Umbilical cord (tissue), 2 donors: ENCODE measurements at places on chromosomes 13 and 19.
A peak's percentile ranks its signal among the peaks of the same experiment; 100 is the strongest.

GRCh38 chr19:821825-822503, at the start of gene PLPPR3:
Gene PLPPR3, minus strand, starts transcription at chr19:821955. Its CDS starts 396 bp downstream, at chr19:821559.
- DNase-seq: no peak

DNA sequence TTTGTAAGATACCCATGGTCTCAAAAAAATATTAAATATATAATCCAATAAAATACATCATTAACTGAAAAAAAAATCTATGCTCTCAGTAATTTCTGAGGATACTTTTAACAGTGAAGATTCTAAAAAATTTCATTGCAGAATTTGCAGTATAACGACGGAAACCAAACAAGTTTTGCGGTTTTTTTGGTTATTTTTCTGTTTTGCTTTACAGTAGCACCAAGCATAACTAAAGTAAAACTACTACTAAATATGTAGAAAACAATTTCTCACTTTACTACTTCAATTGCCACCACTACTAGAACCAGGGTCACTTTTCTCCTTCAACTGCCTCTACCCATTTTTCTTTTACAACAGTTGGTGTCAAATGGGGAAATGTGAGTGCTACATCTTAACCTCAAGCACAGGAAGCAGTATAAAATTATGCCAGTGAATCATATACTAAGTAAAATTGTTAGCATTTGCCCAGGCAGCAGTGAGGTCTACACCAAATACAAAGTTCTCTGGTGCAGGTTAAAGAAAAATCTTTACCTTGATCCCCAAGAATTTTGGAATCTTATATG, 24.1 kb downstream of the MICU2 start:
- no peak for DNase-seq

- peak; percentile 91 for DNase-seq
Observed at GRCh38 chr13:41562083-41562482, 104.7 kb downstream of the RGCC start.

DNA sequence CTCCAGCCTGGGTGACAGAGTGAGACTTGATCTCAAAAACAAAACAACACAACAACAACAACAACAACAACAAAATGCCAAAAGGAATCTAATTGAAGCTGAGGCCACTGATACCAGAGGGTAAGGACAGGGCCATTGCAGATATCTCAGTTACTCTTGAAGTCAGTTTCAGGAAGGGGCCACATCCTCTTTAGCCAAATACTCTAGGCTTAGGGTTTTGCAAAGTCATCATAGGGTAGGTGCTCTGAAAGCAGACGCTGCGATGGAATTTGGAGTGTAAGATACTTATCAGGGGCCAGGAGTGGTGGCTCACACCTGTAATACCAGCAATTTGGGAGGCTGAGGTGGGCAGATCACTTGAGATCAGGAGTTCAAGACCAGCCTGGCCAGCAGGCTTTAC, 46.6 kb upstream of the UBAC2 start:
- DNase-seq: no peak

DNA sequence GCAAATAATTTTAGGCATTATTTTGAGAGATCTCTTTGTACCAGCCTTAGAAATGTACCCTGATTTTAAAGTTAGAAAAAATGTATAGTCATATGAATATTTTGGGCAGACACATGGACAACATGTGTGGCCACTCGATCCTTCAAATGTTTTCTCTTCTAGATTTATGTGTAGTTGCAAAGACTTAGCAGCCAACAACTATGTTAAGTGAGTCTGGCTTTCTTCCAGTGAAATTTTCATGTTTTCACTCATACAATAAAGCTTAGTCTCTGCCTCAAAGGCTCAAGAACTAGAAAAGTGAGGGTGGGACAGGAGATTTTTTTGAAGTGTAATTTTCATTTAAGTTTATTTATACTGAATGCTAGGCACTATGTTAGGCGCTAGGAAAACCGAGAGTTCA, 207.7 kb upstream of the DACH1 start:
- DNase-seq: no peak

GRCh38 chr19:56639217-56639616, 3.7 kb upstream of the SMIM17 start:
- peak; percentile 11 for DNase-seq

DNA sequence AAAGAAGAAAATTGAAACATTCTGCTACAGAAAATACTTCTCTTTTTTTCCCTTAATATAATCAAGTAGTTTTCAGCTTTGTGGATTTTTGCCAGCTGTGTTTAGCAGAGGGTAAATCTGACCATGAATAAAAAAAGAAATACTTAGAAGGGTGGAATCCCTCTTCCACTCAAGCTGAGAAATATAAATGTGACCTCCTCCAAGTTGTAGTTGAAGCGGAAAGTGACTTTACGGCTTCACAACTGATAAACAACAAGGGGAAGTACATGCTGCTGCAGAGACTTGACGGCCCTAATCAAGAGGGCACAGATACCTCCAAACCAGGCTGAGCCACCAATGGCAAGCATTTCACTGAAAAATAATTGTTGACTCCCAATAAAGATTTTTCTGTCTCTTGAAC, 785.0 kb downstream of the SLITRK5 start:
- peak; percentile 9 for DNase-seq

GRCh38 chr19:41405776-41406175, 8.2 kb downstream of the BCKDHA start:
- no peak for DNase-seq

DNA sequence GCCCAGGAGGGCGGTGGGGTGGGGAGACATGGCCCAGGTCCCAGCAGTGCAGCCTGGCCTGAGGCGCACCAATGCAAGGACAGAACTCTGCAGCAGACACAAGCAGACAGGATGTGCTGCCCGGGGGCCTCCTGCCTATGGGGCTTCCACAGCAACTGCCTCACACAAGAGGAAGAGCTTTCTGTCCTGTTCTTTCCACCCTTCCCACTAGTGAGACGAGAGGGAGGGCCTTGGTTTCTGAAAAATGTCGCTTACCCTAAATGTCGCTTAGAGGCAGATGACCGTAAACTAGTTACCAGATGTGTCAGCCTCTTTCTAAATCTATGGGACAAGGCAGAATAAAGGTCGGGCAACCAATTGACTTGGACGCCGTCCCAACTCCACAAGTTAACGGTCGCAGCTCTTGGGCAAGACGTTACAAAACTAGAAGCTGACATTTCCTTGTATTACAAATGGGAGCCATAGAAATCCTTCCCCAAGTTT, at the start of gene LAIR1:
Gene LAIR1 (minus strand): TSS at position 157 of the 483 bp plus-strand sequence. CDS start 127 bp downstream, at position 30.
- peak; percentile 53 for DNase-seq

DNA sequence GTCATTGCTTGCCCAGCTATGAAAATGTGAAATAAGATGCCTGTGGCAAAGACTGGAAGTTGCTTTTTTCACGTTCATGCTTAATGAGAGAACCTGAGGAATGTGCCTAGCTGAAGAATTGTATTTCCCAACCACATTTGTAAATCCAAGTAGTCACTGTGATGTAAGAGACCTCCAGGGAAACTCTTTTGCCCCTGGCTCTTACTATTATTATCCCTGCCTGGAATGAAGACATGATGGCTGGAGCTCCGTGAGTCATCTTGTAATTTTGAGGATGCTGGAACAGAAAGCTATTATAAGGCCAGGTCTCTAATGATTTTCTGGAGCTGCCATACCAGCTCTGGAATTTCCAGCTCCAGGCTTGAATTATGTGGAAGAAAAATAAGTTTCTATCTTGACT, 894.3 kb downstream of the DIAPH3 start:
- no peak for DNase-seq

GRCh38 chr19:12969292-12969988, at the start of gene DAND5:
Gene DAND5, plus strand, starts transcription at chr19:12969576. Its CDS starts 85 bp downstream, at chr19:12969661.
- no peak for DNase-seq

GRCh38 chr19:34808566-34808965, 35.6 kb upstream of the ZNF599 start:
- DNase-seq: no peak

DNA sequence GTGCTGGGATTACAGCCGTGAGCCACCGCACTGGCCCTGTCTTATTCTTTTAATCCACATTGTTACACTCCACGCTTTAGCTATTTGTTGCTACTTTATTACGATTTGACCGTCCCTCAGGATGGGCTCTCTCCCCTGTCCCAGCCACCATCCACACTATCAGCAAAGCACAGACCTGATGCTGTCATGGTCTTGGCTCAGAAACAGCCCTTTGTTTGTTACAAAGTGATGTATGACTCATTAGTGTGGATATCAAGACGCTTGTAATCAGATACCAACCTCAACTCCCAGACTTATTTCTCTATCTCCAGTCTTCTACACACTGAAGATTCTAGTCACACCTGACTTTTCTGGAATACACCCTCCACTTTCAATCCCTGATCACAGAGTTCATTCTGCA, 84.6 kb upstream of the FREM2 start:
- no peak for DNase-seq

DNA sequence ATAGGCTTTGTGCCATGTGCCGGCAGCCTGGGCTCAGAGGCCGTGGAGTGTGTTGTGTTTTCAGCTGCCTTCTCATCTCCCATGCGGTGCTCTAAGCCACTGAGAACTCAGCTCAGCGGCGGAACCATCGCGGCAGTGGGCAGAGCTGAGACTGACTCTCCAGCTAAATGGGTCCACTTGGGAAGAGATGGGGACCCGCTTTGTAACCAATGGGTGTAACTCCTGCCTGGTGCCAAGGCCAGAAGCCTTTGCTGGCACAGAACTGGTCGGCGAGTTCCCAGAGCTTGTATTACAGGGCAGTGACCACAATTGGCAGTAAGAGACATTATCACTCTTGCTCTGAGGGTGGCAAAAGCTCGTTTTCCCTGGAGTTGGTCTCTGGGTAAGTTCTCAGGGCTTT, 183.0 kb downstream of the STK24 start:
- no peak for DNase-seq

DNA sequence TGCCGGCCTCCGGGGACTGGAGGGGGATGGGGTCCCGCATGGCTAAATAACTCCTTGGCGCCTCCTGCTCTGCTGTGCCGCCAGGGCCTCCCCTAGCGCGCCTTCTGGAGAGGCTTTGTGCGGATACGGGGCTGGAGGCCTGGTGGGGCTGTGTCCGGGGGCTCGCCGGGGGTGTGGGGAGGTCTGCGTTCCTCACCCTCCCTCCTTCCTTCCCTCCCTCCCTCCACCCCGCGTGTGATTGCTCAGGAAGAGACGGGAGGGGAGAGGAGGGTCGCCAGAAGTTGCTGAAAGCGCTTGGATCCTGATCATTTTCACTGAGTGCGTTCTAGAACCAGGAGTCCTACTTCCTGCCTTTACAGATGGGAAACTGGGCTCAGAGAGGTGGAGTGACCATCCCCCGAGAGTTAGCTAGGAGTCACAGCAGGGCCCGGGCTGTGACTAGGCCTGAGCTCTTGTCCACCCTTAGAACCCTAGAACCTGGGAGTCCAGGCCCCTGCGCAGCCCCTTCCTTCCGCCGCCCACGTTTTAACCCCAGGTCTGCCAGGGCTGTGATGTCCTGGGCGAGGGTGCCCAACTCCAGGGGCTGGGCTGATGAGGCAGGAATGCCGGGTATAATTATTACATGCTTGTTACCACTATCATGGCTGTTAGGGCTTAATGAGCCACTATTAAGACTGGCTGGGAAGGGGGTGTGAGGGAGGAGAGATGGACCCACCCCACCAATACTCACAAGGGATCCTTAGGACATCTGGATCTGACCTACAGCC, 782 bp upstream of the JUND start:
- peak; percentile 96 for DNase-seq

GRCh38 chr13:37868691-37869505, 674 bp downstream of the TRPC4 start:
- DNase-seq: peak; percentile 82

DNA sequence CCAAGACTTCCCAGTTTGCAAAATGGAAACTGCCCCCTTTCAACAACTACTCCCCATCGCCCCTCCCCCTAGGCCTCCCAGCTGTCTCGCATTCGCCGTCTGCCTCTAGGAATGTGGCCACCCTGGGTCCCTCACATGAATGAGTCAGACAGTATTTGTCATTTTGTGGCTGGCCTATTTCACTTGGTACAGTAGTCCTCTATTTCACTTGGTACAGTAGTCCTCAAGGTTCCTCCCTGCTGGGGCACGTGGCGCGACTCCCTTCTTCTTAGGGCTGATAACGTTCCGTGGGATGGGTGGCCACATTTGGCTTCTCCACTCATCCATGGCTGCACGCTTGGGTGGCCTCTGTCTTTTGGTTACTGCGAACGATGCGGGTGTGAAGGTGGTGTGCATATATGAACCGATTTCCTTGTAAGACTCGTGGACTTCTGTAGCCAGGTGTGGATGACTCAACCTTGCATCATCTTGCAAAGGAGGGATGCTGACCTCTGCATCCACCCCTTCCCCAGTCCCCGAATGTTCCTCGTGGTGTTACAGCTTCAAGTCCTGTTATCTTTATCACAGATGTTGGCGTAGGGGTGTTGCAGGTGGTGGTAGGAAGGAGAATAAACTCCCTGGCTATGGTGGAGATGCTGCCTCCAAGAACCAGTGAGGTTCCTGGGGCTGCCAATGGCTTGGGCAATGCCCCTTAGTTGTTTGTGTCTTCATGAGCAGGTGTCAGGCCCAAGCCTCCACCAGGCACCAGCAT, 112.1 kb upstream of the SOX1 start:
- DNase-seq: no peak

DNA sequence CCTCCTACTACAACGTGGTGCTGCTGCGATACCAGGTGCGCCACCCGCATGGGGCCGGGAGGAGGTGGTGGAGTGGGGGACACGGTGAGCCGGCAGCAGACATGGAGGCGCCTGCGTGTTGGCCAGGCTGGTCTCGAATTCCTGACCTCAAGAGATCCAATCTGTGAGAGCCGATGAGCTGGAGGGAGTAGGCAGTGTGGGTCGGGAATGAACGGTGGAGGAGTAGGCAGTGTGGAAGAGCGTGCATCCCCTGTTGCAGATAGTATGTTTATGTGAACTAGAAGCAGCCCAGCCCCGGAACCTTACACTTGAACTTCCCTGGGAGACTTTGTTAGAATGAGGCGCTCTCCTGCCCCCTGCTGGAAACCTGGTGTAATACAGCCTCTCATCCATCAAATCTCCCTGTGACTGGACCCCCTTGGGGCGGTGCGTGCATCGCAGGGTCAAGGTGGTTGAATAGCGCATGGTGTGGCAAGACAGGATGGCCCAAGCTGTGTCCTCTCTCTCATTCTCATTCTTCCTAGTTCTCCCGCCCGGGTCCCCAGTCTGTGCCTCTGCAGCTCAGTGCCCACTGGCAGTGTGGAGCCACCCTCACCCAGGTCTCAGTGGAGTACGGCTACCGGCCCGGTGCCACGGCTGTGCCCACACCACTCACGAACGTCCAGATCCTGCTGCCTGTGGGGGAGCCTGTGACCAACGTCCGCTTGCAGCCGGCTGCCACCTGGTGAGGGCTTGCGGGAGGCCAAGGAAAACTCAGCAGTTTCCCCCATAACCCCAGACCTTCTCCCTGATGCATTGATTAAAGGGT, 10.5 kb upstream of the B3GNT3 start:
- DNase-seq: peak; percentile 61

GRCh38 chr13:47256618-47257017, 359.8 kb upstream of the HTR2A start:
- DNase-seq: no peak

GRCh38 chr19:18483119-18483890, 38.6 kb downstream of the ELL start:
- no peak for DNase-seq

GRCh38 chr19:38735257-38735686, 9.0 kb downstream of the CAPN12 start:
- no peak for DNase-seq

DNA sequence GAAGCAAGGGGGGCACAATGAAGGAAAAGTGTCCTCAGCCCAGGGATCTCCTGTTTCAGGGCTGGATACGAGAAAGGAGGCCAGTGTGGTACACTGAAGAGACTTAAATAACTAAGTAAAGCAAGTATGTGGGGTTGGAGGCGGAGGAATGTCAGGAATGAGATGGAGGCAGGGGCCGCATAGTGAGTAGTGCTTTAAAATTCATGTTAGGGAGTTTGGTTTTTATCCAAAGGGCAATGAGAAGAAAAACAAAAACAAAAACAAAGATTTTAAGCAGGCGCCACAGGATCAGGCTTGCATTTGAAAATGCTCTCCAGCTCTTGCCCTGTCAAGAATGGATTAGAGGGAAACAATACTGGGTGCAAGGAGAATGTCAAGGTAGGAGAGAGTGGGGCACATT, 273.4 kb downstream of the DCLK1 start:
- DNase-seq: peak; percentile 47
